Thoracic aorta (tissue), 2 donors: ENCODE measurements at places on chromosomes 7 and 10.

DNA sequence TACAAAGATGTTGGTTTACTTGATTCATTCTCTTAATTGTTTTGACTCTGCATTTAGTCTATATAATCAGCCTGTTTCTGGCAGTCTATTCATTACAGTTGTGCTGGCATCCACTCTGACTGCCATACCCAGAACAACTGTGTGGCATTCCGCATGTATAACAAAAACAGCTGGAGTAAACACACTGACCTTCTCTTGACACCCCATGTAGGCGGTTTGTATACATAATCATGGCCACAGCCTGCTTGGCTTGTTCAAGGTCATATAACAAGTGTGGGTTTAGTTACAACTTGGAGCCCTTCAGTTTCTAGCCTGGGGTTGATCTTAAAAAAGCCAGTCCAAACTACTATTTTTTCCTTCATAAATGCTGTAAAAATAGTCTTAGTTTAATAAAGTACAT, 70.9 kb downstream of the MBL2 start:
- H3K27me3 ChIP-seq, result no peaks in the 10 kb centered on the region
- no peaks in the 10 kb centered on the region for H3K4me1 ChIP-seq
- no peak overlapping the region for H3K4me3 ChIP-seq
- no peaks in the 10 kb centered on the region for H3K36me3 ChIP-seq

DNA sequence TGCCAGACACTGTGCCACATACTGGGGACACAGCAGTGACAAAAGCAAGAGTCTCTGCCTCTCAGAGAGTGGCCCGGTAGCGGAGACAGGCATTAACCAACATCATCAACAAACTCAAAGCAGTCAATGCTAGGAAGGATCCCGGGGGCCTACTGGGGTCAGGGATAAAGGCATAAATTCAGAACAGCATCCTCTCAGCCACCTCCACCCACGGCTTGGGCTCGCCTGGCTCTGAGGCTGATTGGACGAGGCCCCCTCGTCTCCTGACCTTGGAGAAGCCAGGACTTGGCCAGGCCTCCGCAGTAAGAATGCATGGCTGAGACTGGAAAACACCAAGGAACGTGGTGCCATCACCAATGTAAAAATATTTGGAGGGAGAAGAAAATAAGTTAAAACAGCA, 102.1 kb downstream of the ARHGAP22 start:
- no peaks in the 10 kb centered on the region for H3K4me1 ChIP-seq
- DNase-seq, result no peak
- H3K4me3 ChIP-seq, result no peak overlapping the region
- H3K36me3 ChIP-seq, result no peaks in the 10 kb centered on the region
- H3K27me3 ChIP-seq, result no peaks in the 10 kb centered on the region
- H3K27ac ChIP-seq, result no peak overlapping the region

DNA sequence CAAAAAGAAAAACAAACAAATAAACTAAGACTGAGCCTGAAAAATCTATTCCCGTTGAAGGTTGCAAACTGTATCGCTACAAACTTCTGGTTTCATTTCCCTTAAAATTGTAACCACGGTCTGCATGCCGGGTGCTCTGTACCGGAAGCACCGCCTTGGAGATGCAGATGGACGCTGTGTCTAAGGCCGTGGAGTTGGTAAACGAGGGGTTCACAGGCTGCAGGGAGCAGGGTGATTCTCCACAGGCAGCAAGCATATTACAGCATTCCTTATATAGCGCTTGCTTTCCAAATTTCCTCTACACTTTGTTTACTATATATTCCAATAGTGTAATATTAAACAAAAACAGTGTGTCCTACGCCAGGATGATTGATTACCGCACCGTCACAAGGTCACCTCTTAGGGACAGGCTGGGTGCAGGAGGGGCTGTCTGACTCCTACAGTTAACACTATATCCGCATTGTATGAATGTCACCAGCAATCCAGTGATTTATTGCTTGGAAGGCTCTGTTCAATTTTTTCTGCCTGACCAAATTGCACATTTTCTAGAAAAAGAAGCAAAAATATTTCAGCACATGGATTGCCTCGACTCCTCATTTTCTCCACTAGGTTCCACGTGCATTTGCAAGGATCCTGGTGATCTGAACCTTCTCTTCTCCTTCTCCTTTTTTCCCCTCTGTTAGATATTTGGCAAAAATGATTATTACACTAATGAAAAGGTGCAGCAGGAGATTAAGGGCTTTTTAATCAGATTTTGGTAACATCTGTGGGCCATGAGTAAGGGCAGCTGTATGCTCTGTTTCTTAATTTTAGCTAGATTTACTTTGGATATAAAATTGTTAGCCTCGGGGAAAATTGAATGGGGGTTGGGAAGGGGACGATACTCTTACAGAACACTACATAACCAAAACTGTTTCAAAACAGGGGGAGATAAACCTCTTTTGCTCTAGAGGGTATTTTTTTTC, 325.8 kb upstream of the MGMT start:
- H3K27ac ChIP-seq, result no peak overlapping the region
- H3K4me1 ChIP-seq, result no peaks in the 10 kb centered on the region
- H3K36me3 ChIP-seq, result no peaks in the 10 kb centered on the region
- DNase-seq, result no peak
- no peak overlapping the region for H3K4me3 ChIP-seq

DNA sequence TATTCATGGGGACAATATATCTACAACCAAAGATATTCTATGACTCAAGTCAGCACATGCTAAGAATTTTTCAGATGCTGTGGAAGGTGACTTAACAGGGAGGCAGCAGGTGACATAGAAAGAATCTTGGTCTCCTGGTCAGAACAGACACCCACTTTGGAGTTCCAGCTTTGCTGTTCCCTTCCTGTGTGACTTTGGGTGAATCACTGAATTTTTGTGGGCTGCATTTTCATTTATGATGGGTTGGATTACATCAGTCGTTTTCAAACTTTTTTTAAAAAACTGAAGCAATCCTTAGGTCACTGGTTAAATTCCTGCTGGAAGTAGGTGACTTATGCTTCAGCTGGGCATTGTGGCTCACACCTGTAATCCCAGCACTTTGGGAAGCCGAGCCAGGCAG, 24.9 kb downstream of the RGR start:
- no peaks in the 10 kb centered on the region for H3K4me1 ChIP-seq
- no peak overlapping the region for H3K4me3 ChIP-seq
- H3K27me3 ChIP-seq, result no peaks in the 10 kb centered on the region

DNA sequence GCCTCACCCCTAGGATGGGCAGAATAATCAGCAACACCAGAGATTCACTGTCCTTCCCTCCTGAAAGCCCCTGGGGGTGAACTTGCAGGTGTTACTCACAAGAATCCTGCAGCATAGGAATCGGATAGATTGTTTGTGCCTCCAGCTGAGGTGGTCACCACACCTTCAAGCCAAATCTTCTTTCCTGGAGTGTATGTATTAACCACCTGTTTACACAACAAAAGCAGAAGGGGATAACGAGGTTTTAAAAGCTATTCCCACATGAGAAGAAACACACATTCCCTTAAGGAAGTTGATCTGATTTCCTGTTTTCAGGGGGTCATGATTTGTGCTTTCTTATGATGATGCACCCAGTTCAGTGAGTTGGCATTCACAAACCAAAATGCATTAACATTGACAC, 173.8 kb upstream of the HPS1 start:
- no peaks in the 10 kb centered on the region for H3K27me3 ChIP-seq
- no peak overlapping the region for H3K4me3 ChIP-seq
- no peaks in the 10 kb centered on the region for H3K4me1 ChIP-seq
- no peaks in the 10 kb centered on the region for H3K36me3 ChIP-seq

GRCh38 chr7:3039787-3040186, 3.9 kb downstream of the CARD11 start:
- H3K4me3 ChIP-seq, result no peak overlapping the region
- peaks cover 3% of the 10 kb centered on the region for H3K4me1 ChIP-seq
- H3K27ac ChIP-seq, result no peak overlapping the region
- DNase-seq, result no peak
- no peaks in the 10 kb centered on the region for H3K27me3 ChIP-seq

DNA sequence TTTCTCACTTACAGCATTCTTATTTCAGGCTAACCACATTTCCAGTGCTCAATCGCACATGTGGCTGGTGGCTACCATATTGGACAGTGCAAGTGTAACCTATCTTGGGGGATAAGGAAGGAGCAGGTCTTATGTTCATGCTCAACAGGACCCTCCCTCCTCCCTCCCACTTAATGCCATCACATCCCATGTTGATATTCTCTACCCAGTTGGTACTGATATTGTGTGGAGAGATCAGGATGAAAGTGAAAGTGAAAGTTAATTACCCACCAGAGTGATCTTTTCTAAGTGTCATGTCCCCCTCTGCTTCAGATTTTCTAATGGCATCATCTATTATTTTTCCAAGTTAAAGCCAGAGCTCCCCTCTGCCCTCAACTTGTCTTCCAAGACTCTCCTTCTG, 91.6 kb downstream of the BMPER start:
- DNase-seq, result no peak
- H3K4me3 ChIP-seq, result no peak overlapping the region
- H3K27ac ChIP-seq, result no peak overlapping the region
- H3K36me3 ChIP-seq, result no peaks in the 10 kb centered on the region

- no peak for DNase-seq
- H3K27me3 ChIP-seq, result no peaks in the 10 kb centered on the region
- H3K4me1 ChIP-seq, result no peaks in the 10 kb centered on the region
- H3K36me3 ChIP-seq, result no peaks in the 10 kb centered on the region
- no peak overlapping the region for H3K4me3 ChIP-seq
Observed at GRCh38 chr7:24054236-24054635, 229.8 kb upstream of the NPY start.

DNA sequence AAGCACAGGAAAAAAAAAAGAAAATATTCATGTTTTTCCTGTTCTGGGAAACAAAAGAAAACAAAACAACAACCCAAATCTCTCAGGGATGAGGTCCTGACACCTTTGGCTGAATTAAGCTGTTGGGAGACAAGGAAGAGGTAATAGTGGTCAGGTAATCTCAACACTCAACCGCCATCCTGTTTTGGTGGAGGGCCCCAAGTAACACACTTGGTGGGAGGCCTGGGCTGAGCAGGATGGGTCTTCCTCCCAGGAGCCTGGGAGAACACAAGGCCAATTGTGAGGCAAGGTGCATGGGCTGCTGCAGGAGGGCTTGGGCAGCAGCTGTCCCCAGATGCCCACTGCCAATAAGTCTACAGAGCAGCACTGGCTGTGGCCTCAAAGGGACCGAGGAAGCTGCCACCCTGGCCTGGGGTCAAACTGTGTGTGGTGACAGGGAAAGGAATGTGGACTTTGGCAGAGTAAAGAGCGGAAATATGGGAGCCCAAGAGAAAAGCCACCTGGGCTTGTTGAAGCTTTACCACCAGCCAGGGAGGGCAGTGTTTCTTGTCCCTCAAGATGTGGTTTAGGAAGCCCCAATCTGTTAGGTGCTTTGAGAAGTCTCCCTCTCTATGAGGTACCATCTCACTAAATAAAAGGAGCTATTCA, 93.5 kb upstream of the SLC25A13 start:
- H3K4me1 ChIP-seq, result peaks cover 6% of the 10 kb centered on the region
- no peaks in the 10 kb centered on the region for H3K27me3 ChIP-seq
- no peak overlapping the region for H3K4me3 ChIP-seq
- H3K27ac ChIP-seq, result no peak overlapping the region

GRCh38 chr7:11473807-11474424, 358.1 kb downstream of the THSD7A start:
- H3K27me3 ChIP-seq, result no peaks in the 10 kb centered on the region
- no peak for DNase-seq
- no peak overlapping the region for H3K27ac ChIP-seq
- H3K36me3 ChIP-seq, result no peaks in the 10 kb centered on the region
- no peak overlapping the region for H3K4me3 ChIP-seq
- no peaks in the 10 kb centered on the region for H3K4me1 ChIP-seq

DNA sequence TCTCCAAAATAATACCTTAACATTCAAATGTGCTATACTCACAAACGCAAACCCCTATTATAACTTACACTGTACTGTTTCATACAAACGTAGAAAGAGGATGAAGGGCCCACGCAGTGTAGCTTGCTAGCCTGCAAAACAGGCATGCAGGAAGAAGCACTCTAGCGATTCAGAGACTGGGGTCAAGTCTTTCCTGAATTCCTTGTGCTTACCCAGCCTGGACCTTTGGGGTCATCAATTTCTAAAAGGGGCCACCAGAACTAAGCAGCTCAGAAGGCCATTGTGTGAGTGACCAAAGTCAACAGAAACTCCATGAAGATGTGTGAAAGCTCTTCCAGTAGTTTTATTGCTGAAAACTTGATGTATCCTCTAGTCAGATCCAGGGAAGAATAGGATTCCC, 111.9 kb downstream of the SVIL start:
- DNase-seq, result no peak
- peaks cover 50% of the 10 kb centered on the region for H3K36me3 ChIP-seq
- H3K27me3 ChIP-seq, result no peaks in the 10 kb centered on the region
- peaks cover 21% of the 10 kb centered on the region for H3K4me1 ChIP-seq
- peak overlapping the region; percentile 33 for H3K4me3 ChIP-seq

- no peak overlapping the region for H3K27ac ChIP-seq
- no peaks in the 10 kb centered on the region for H3K36me3 ChIP-seq
- H3K4me3 ChIP-seq, result no peak overlapping the region
- H3K4me1 ChIP-seq, result no peaks in the 10 kb centered on the region
- H3K27me3 ChIP-seq, result no peaks in the 10 kb centered on the region
Observed at GRCh38 chr7:36474283-36475010, 84.8 kb downstream of the ANLN start.

DNA sequence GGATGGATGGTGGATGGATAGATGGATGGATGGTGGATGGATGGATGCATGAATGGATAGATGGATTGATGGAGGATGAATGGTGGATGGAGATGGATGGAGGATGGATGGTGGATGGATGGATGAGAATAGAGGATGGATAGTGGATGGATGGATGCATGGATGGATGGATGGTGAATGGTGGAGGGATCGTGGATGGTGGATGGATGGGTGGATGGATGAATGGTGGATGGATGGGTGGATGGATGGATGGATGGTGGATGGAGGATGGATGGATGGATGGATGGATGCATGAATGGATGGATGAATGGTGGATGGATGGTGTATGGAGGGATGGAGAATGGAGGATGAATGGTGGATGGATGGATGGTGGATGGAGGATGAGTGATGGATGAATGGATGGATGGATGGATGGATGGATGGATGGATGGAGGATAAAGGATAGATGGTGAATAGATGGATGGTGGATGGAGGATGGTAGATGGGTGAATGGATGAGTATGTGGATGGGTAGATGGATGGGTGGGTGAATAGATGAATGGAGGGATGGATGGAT, 76.3 kb downstream of the PDGFA start:
- no peak for DNase-seq
- no peak overlapping the region for H3K4me3 ChIP-seq
- no peak overlapping the region for H3K27ac ChIP-seq
- peaks cover 15% of the 10 kb centered on the region for H3K4me1 ChIP-seq
- no peaks in the 10 kb centered on the region for H3K27me3 ChIP-seq
- no peaks in the 10 kb centered on the region for H3K36me3 ChIP-seq

- H3K36me3 ChIP-seq, result no peaks in the 10 kb centered on the region
- no peak overlapping the region for H3K27ac ChIP-seq
- no peaks in the 10 kb centered on the region for H3K27me3 ChIP-seq
- no peak for DNase-seq
- H3K4me3 ChIP-seq, result no peak overlapping the region
Observed at GRCh38 chr7:104895522-104896236, 118.3 kb upstream of the KMT2E start.
